ENCODE measurements at places on chromosomes 16 and 17.
A peak's percentile ranks its signal among the peaks of the same experiment; 100 is the strongest.

DNA sequence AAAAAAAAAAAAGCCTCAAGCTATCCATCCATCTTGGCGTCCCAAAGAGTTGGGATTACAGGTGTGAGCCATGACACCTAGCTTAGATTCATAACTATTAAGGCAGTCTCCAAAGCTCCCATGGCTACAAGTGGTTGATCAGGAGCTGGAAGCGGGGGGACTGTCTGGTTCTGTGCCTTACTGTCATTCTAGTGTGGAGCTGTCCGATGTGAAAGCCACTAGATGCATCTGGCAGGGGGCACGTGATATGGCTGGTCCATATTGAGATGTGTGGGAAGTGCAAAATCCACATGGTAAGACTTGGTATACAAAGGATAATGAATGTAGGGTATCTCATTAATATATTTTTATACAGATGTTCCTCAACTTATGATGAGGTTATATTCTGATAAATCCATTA lies 38.7 kb downstream of the KPNA2 start:
- no peak for DNase-seq

- DNase-seq: peak; percentile 86
Measured at GRCh38 chr16:12231666-12232065, 255.1 kb downstream of the SNX29 start.

GRCh38 chr16:8950580-8951077 lies 13.1 kb downstream of the USP7 start:
- peak; percentile 47 for DNase-seq

- DNase-seq: no peak
Measured at GRCh38 chr17:57603978-57604377, 141.1 kb downstream of the CCDC182 start.

DNA sequence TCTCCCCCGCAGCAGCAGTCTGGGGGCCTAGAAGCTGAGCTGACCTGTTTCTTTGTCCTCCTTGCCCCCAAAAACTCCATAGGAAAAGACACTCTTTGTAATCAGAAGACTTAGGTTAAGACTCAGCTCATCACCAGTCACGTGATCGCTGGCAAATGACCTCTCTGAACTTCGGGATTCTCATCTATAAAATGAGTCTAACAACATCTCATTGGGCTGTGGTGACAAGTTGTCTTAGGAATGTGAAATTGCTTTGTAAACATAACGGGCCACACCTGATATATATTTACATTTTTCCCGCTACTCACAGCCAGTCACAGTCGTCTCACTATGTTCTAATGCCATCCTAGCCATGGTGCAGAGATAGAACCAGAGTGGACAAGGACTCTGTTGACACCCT lies 86.0 kb upstream of the LHX1 start:
- DNase-seq: peak; percentile 39

- peak; percentile 15 for DNase-seq
Measured at GRCh38 chr16:63806794-63807506, 1314.9 kb downstream of the CDH11 start.

DNA sequence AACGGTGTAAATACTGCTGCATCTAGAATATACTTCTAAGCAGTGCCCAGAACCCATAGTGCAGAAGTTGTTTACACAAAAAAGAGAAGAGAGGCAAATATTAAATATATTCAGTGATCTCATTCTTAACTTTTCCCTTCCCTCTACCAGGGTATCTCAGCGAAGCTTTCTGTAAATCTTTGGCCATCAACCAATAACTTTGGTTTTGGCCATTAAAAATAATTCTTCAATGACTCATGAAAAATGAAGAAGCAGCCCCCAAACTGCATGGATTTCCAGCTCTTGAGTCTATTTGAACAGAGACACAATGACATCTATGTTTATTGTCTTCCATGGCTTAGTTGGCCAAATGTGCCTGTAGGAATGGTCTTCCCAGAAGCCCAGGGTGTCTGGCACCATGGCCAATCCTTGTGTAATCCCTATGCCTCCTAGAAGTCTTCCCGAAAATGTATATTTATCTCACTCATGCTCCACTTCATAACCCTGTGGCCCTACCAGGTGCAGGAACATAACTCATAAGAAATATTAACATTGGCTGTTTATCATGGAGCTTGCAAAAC lies 646.6 kb downstream of the TOX3 start:
- peak; percentile 35 for DNase-seq

GRCh38 chr17:44049294-44050060 lies 17.0 kb downstream of the LSM12 start:
- no peak for DNase-seq

DNA sequence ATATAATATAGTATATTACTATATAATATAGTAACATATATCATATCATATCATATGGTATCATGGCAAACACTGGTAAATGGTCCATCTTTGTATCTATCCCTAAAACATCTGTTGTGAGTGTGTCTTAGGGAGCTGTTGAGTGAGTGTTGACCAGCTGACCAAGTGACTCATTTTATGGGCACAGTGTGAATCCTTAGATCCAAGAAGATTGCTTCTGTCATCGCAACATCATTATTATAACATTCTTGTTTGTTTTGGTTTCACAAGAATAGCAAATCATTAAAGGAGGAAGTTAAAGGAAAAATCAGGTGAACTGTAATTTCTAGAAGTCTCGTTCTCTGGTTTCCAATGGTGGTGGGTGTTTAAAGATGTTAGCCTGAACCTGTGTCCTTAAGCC lies 11.7 kb upstream of the MAF start:
- DNase-seq: no peak

- peak; percentile 17 for DNase-seq
Measured at GRCh38 chr16:65608455-65608854, 486.6 kb upstream of the CDH11 start.

- no peak for DNase-seq
Measured at GRCh38 chr17:69339937-69340336, 13.0 kb upstream of the ABCA5 start.

DNA sequence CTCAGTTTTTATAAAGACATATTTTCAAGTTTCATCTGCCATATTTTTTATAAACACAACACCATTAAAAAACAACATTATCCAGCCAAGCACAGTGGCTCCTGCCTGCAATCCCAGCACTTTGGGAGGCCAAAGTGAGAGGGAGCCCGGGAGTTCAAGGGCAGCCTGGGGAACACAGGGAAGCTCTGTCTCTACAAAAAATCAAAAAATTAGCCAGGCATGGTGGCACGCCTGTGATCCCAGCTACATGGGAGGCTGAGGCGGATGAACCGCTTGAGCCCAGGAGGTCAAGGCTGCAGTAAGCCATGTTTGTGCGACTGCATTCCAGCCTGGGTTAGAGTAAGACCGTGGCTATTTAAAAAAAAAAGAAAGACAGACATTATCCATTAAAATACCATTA lies 17.2 kb upstream of the NTAN1 start:
- no peak for DNase-seq

DNA sequence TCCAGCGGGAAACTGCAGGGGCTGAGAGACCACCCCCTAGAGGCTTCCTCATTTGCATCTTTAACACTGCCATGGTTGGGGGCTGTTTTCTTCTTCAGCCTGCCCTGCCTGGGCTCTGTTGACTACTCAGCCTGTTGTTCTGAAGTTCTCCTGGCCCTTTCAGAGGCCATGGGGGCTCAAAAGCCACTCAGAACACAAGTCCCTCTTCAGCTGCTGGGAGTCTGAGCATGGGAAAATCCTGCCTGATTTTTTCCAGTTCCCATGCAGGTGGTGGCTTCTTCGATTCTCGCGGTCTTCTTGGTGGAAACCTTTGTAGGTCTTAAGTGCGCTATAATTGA lies 36.3 kb downstream of the PLCG2 start:
- DNase-seq: no peak

DNA sequence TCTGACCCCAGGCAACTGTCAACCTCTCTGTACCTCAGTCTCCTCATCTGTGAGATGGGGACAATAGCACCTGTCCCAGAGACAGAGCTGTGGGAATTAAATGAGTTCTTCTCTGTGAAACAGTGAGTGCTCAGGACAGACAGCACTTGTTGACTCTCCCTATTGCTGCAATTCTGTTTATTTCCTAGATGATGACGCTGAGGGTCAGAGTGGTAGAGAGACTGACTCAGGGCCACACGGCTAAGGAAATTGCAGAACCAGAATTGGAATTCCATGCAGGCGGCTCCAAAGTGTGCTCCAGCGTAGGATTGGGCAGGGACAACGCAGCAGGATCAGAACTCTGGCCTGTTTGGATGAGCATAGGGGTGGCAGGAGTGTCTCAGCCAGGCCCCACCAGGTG lies 302.2 kb downstream of the C16orf95 start:
- no peak for DNase-seq

DNA sequence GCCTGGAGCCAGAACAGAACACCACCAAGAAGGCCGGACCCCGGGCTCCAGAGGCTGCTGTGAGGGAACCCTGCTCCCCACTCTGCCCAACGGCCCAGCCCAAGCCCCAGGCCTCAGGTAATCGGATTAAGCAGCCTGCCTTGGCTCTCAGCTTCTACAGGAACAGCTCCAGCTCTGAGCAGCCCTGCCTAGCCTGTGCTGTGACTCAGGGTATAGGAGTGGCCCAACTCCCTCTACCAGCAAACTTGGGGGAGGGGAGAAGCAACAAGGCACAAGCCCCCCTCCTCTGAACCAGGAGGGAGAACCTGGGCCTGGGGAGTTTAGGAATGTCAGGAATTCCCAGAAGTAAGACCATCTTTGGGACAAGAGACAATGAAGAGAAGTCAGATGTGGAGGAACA lies 849 bp upstream of the SOX15 start:
- DNase-seq: peak; percentile 58

DNA sequence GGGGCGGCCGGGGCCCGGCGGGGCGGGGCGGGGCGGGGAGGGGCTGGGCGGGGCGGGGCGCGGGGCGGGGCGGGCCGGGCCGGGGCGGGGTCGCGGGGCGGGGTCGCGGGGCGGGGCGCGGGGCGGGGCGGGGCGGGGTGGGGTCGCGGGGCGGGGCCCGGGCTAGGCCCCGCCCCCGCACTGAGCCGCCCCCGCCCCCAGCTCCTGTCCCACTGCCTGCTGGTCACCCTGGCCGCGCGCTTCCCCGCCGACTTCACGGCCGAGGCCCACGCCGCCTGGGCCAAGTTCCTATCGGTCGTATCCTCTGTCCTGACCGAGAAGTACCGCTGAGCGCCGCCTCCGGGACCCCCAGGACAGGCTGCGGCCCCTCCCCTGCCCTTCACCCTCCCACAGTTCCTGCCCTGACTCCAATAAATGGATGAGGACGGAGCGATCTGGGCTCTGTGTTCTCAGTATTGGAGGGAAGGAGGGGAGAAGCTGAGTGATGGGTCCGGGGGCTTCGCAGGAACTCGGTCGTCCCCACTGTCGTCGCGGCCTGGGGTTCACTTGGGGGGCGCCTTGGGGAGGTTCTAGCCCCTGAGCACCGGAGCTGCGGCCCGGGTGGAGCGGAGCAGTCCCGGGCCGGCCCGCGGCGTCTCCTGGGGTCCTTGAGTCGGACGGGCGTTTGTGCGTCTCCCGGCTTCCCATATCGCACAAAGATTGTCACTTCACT lies 795 bp upstream of the HBM start:
- no peak for DNase-seq

DNA sequence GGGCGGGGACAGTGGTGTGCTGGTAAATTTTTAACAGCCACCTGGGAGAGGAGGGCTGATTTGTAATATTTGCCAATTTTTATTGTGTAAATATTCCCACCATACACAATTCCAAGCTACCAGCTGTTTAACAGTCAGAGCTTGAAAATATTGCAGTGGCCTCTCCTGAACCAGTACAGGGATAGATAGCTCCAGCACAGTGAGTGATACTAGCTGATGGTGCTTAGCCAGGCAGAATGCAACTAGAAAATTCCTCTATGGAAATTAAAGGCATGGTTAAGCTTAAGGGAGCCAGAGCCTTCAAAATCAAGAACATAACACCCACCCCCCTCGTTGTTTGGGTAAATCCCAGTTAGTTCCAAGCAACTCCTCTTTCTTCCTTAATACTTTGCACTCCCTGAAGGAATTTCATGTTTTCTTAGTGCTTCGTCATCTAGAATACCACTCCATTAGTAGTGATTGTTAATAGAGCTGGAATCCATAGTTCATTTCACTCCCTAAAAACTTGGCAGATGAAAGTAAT lies 96.6 kb downstream of the CYB561 start:
- DNase-seq: peak; percentile 76

GRCh38 chr16:83851473-83851872 lies 43.7 kb downstream of the HSBP1 start:
- no peak for DNase-seq

DNA sequence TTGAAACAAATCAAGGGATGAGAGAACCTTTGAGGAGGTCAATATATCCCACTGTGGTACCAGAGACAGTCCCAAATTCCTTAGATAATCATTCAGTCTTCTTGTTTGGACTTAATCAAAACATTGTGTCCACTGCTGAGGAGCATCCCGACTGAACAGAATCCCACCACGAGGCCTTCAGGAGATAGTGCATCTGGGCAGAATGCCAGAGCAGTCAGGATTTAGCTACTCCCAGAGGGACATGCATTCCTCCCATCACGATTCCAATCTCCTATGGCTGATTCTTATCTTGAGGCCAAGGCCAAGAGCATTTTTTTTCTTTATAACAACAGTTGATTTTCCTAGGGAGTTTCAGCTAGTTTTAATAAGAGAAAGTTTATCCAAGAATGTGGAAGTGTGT lies 87.4 kb upstream of the COX10 start:
- peak; percentile 43 for DNase-seq

GRCh38 chr16:75306099-75306762 lies 54.8 kb upstream of the BCAR1 start:
- no peak for DNase-seq

GRCh38 chr16:66366433-66367299 lies at the start of gene CDH5:
Gene CDH5 (plus strand): TSS chr16:66366691. CDS start chr16:66379338, 12,647 bp downstream.
- DNase-seq: no peak

DNA sequence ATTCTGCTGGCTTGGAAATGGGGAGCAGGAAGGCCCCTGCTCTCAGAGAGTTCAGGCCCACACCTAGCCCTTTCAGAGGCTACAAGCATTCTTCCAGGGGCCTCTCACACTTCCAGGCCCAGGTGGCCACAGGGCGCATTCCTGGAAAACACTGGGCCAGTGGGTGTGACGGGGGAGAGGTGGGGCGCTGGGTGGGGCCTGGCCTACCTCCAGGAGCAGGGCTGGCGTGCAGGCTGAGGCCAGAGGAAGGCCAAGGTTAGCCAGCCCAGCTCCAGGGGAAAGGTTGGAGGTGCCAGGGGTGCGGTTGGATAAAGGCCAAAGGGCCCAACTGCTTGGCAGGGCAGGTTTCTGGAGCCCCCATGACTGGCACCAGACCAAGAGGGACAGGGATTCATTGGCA lies 198.2 kb downstream of the MAF start:
- DNase-seq: no peak

DNA sequence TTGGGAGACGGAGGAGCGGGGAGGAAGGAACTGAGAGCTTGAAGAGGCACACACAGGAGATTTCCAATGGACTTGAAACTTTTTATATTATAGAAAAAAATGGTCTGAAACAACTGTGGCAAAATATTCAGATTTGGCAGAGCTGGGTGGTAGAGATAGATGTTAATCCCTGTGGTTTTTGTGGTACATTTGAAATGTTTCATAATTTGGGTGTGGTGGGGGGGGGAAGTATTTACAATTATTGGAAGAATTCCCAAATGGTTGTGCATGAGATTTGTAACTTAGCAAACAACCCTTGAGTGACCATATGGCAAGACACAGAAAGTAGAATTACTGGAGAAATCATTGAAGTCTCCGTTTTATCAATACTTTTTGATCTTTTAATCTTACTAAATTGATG lies 588.8 kb upstream of the PSMD7 start:
- DNase-seq: no peak

- DNase-seq: no peak
Measured at GRCh38 chr17:15269780-15270089, 4.6 kb upstream of the PMP22 start.

Measured in fibroblast of skin of right quadriceps (primary cell).